Retinal pigment epithelial cell (primary cell): ENCODE measurements at places on chromosomes 13 and 19.

DNA sequence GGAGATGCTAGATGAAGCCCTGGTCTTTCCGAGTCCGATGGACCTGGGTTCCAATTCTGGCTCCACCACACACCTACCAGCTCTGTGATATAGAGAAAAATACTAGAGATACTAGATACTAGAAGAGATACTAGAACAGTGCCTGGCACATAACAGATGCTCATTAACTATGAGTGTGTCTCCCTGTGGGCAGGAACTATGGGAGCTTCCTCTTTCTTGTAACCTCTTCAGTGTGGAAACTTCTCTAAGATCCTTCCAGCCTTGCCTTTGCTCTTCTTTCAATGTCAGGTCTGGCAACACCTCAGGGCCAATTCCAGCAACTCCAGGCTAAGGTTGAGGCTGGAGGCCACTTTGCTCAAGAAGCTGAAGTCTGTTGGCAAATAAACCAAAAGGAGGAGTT, 143.9 kb downstream of the KATNAL1 start:
- DNase-seq = no peak

DNA sequence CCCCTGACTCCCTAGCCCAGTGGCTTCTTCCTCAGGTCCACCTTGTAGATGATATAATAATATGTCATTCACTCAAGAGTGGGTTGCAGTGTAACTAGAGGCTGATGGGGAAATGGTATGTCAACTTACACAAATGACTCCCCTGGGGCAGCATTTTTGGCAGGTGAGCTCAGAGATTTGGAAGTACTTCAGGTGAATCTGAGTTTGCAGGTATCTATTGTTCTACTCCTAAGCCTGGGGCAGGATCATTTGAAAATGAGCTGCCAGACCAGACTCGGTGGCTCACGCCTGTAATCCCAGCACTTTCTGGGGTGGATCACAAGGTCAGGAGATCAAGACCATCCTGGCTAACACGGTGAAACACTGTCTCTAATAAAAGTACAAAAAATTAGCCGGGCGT, 11.6 kb upstream of the CNMD start:
- no peak for DNase-seq

DNA sequence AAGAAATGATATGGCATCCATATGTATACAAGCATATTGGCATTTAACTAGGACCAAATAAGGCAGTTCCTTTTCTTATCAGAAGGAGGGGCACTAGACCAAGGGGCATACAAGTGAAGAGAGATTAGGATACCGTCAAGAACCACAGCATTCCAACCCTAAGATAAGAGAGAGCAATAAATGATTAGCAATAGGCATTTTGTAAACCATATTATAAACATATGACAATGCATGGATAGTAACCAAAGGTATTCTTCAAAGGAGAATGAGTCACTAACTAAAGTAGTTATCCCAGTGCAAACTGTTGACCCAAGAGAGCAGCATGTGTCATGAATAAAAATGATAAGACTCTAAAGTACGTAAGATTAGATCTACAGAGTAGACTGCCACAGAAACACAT, 500.9 kb upstream of the HTR2A start:
- DNase-seq = no peak

DNA sequence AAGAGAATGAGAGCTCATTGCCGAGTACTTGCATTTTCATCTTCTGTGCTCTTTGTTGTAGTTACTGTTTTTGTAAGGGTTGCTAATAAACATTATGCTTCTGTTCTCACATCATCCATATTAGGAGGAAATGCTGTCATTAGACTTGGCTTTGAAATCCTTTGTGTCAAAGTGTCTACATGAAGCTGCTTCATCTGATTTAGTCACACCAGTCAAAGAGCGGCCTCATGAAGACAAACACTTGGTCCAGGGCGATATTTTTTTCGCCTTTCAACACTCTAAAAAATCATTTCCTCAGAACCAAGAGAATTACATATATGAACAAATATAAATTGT, 105.0 kb downstream of the SPRY2 start:
- DNase-seq = no peak

- peak; percentile 44 for DNase-seq
These were observed at the start of gene ZNF154 for GRCh38 chr19:57708641-57709361. ZNF154 (minus strand) TSS chr19:57709204; CDS start chr19:57708971, 233 bp downstream.

GRCh38 chr19:41848666-41849065, 3.8 kb downstream of the DMRTC2 start:
- DNase-seq = no peak

DNA sequence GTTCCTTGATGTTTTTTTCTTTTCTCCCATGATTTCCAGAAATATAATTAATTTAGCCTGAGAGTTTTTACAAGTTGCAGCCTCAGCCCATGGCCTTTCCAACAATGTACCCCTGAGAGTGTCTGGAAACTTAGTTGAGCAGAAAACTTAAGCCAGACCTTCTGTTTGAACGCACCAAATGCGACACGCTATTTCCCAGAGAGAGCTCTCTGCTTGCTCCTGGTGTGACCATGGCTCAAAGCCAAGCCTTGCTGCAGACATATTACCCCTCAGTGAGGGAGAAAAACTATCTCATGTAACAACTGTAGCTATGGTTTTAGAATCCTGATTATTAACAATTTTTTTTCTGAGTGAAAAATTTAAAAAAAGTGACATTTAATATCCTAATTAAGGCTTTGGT, 1204.5 kb upstream of the SLC10A2 start:
- DNase-seq = no peak

DNA sequence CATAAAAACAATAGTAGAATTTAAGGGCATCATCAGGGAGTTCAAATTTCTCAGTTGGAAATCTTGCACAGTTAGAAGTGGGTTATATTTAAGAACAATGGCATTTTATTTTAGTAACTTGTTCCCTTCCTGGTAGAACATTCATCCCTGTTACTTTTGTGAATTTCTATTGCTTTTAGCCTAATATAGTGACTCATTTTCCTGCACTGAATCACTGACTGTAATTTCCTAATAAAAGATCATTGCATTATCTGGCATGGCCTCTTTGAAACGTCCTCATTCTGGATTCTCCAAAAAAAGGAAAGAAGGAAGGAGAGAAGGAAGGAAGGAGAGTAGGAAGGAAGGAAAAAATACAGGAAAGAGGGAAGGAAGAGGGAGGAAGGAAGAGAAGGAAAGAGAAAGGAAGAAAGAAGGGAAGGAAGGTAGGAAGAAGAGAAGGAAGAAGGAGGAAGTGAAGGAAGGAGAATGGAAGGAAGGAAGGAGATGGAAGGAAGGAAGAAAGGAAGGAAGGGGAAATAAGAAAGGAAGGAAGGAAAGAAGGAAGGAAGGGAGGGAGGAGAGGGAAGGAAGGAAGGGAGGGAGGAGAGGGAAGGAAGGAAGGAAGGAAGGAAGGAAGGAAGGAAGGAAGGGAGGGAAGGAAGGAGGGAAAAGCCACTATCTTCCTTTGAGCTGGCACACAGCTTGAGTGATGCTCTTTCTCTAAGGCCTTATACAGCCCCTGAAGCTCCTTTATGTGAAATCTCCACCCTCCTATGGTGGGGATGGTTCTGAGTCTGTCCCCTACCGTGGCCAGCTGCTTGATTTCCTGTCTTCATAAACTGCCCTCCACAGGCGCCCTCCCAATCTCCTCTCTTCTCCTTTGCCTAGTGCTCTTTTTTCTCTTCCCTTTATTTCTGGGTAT, 29.8 kb upstream of the TM9SF2 start:
- DNase-seq = no peak

DNA sequence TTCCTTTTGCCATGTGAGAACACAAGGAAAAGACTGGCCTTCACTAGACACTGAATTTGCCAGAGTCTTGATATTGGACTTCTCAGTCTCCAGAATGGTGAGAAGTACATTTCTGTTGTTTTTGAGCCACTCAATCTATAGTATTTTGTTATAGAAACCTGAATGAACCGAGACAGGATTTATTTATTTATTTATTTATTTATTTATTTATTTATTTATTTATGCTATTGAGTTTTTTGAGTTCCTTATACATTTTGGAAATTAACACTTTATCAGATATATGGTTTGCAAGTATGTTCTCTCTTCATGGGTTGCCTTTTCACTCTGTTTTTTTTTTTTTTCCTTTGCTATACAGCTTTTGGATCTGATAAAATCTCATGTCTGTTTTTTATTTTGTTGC, 319.0 kb upstream of the PCDH20 start:
- no peak for DNase-seq

DNA sequence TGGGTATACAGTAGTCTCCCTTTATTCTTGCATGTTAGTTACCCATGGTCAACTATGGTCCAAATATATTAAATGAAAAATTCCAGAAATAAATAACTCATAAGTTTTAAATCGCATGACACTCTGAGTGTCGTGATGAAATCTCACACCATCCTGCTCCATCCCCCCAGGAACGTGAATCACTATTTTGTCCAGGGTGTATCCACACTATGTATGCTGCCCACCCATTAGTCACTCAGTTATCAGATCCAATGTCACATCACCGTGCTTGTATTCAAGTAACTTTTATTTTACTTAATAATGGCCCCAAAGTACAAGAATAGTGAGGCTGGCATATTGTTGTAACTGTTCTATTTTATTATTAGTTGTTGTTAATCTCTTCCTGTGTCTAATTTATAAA, 115.8 kb upstream of the SERP2 start:
- no peak for DNase-seq

- DNase-seq = no peak
These were observed 186.7 kb downstream of the RFC3 start for GRCh38 chr13:34004676-34005075.

- peak; percentile 52 for DNase-seq
These were observed 21.9 kb downstream of the MIR17HG start for GRCh38 chr13:91369441-91369831.

GRCh38 chr19:1173845-1174809, at the start of gene SBNO2:
SBNO2 (minus strand) TSS chr19:1174268; CDS start chr19:1154276, 19,992 bp downstream.
- DNase-seq = no peak

DNA sequence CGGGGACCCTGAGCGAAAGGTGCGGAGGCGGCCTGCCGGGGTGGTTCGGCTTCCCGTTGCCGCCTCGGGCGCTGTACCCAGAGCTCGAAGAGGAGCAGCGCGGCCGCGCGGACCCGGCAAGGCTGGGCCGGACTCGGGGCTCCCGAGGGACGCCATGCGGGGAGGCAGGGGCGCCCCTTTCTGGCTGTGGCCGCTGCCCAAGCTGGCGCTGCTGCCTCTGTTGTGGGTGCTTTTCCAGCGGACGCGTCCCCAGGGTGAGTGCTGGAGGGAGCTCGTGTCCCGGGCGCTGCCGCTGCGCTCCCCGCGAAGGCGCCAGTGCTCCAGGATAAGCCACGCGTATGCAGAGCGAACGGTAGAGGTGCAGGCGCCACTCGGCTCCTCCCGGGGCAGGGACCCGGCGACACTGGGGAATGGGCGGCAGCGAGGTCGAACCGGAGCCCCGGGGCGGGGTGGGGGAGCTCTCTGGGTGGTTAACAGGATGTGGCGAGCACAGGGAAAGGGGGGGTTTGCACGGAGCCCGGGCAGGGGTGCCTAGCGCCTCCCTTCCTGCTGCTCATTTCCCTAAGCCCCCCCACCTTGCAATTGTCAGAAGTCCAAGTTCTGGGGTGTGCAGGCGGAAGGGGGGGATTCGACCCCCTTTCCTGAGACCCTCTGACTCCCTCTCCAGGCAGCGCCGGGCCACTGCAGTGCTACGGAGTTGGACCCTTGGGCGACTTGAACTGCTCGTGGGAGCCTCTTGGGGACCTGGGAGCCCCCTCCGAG, at the start of gene IL27RA:
IL27RA (plus strand) TSS at position 44 of the 762 bp plus-strand sequence; CDS start at position 155, 111 bp downstream.
- no peak for DNase-seq

- no peak for DNase-seq
These were observed 43.2 kb downstream of the SUGT1 start for GRCh38 chr13:52695856-52696255.

DNA sequence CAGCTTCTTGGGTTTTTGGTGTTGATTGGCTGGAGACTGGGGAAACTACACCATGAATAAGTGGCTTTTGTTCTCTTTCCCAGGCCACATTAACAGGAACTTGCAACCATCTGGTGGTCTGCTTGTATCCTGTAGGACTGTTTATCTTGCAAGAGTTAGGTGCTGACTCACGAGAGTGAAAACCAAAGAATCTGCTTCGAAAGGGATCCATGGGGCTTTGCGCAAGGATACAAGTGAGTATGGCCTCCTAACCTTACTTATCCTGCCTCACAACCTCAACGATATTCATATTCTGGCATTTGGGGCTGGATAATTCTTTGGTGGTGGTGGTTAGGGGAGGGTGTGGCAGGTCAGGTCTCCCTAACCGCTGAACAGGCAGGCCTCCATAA, 4.7 kb upstream of the SIGLECL1 start:
- DNase-seq = no peak

DNA sequence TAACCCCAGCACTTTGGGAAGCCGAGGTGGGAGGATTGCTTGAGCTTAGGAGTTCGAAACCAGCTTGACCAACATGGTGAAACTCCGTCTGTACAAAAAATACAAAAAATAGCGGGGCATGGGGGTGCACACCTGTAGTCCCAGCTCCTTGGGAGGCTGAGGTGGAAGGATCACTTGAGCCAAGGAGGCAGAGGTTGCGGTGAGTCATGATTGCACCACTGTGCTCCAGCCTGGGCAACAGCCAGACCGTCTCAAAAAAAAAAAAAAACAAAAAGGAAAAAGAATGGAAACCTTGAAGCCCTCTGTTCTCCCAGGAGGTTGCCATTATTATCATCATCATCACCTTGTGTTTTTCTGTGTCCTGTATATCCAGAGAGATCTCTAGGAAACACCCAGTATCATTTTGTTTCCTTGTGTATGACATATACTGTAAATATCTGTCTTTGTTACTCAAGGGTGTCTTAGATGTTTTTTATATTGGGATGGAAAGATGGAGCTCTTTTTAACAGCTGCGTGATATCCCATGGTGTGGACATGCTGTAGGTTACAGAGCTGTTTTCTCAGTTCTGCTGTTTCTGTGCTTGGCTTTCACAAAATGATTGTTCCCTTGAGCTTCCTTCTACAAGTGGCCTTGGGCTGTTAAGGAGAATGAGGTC, 11.8 kb downstream of the CHAF1A start:
- DNase-seq = no peak

- DNase-seq = no peak
These were observed 176.0 kb upstream of the TSC22D1 start for GRCh38 chr13:44752164-44752563.

DNA sequence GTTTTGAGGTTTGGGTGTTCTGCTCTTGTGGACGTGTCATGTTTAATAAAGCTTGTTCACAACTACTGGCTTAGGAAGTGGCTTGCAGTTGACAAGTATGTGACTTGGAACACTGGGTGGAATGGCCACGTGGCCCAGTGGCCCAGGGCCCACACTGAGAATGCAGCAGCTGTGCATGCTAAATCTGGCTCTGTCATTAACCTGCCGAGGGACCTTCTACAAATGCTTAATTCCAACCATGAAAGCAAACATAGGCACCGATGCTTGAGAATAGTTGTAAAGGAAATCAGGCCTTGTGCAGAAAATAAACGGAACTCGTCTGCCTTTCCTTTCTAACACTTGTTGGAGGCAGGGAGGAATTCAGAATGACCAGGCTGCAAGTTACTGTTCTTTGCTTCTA, 11.6 kb upstream of the CLDN10 start:
- no peak for DNase-seq
